ENCODE measurements at places on chromosomes 3 and 15. TPM values are rescaled to one million over a fixed set of nuclear protein-coding genes. Genes with fewer than 3 reads are reported as not detected.

The NRROS gene
- polyA plus RNA-seq, result 4.0 TPM

The MASP1 gene
- 8.6 TPM for polyA plus RNA-seq

The TM2D3 gene
- 66.6 TPM for polyA plus RNA-seq

The PIK3CA gene
- 25.3 TPM for polyA plus RNA-seq

The DPPA2 gene
- 1.3 TPM for polyA plus RNA-seq

The NTRK3 gene
- polyA plus RNA-seq, result 16.6 TPM

The PPP2R3A gene
- polyA plus RNA-seq, result 20.7 TPM

The GABRR3 gene
- not detected for polyA plus RNA-seq

The WDR93 gene
- polyA plus RNA-seq, result 1.9 TPM

The GRK7 gene
- not detected for polyA plus RNA-seq

The MST1 gene
- 107 TPM for polyA plus RNA-seq

The FRMD4B gene
- polyA plus RNA-seq, result 37.4 TPM

The CPN2 gene
- polyA plus RNA-seq, result 0.19 TPM

The TPRG1 gene
- 1.0 TPM for polyA plus RNA-seq

The FBXL22 gene
- 1.9 TPM for polyA plus RNA-seq

The CISH gene
- polyA plus RNA-seq, result 36.3 TPM

The WNT5A gene
- polyA plus RNA-seq, result 42.8 TPM

The CCK gene
- polyA plus RNA-seq, result 0.25 TPM

All from left renal cortex interstitium (tissue), 4 donors.